ENCODE measurements at places on chromosomes 7 and 10.

DNA sequence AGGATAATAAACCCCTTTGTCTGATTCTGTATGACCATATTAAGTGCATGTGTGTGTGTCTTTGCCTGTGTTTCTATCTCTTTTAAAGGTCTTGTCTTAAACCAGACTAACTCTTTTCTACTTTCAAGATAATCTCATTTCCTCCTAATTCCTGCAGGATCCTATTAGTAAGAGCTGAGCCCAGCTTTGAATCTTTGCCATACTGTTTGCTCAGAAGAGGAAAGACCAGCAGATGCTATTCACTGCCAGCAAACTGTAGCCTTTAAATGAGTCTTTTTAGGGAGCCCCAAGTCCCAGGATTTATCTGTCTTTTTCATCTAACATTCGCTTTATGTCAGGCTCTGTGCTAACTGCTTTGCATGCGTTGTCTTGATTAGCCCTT lies 2.9 kb downstream of the GPR158 start:
- no peak for DNase-seq

GRCh38 chr7:135976312-135977006 lies 700 bp downstream of the MTPN start:
- DNase-seq: no peak

DNA sequence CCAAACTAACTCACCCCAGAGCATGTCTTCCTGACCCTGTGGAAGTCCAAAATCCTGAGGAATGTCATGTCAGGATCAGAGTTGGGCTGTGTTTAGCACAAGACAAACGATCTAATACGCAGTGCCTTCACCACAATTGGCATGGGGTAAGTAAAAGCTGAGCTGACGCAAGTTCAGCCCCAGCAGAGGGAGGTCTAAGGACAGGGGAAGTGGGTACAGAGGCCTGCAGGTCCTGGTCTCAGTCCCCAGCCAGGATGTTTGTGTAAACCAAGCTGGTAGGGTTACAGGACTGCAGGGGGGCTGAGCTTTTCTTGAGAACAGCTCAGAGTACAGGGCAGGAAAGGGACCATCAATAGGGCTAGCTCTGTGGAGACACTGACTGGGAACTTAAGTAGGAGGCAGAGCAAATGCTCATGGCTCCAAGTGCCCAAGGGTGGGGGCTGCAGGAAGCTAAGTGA lies 5.3 kb upstream of the KCNIP2 start:
- peak; percentile 90 for DNase-seq

- no peak for DNase-seq
Measured at GRCh38 chr7:12911053-12911452, 223.6 kb downstream of the ARL4A start.

- DNase-seq: no peak
Measured at GRCh38 chr10:6516281-6516928, 63.7 kb downstream of the PRKCQ start.

GRCh38 chr7:137990251-137990941 lies 11.5 kb downstream of the CREB3L2 start:
- no peak for DNase-seq
